ENCODE measurements at places on chromosomes 5 and 9.

DNA sequence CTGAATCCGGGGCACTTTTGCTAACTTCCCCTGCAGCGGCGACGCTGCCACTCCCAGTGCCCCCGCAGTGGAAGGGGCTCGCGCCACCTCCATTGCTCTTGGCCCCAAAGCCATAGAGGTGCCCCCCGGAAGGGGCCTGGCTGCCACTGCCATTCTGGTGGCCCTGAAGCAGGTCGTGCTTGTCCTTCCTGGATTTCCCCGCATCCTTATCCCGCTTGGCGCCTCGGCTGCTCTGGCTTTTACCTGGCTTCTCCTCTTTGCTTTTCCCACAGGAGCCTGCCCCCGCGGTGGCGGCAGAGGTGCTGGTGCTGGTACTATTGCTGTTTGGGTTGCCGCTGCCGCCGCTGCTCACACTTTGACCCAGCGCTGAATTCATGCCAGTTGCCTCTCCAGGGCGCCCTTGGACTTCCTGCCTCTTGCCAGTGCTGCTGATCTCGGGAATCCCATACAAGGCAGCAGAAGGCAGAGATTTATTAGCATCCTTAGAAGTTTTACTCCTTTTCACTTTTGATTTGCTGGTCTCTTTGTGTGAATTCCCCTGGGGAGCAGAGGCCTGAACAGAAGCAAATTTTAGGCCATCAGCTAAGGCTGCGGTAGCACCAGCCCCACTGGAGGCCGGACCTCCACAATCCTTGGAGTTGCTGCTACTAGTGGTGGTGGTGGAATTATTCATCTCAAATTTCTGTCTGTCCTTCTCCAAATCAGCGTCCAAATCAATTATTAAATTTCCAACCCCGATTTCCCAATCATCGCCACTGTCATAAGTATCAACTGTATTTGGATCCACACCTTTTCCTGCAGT, 2.1 kb downstream of the ZNF608 start:
- no peak for DNase-seq

DNA sequence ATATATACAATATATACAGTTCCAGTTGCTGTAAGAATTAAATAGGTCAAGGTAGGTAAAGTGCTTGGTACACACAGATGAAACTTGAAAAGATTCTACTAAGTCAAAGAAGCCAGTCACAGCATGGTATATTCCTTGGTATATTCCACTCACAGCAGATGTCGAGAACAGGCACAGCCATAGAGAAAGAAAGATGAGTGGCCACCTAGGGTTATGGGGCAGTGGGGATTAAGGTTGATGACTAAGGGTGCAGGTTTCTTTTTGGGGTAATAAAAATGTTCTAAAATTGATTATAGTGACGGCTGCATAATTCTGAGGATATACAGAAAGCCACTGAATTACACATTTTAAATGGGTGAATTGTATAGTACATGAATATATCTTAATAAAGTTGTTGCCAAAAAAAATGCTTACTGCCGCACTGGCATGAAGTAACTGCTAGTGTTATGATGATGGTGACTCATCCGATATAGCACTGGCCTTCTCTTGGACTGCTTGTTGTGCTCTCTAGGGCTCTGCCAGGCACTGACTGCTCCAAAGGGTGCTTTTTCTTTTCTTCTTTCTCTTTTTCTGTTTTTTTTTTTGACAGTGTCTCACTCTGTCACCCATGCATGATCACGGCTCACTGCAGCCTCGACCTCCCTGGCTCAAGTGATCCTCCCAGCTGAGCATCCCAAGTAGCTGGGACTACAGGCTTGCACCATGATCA, 23.5 kb downstream of the TBC1D2 start:
- no peak for DNase-seq

- DNase-seq: no peak
Measured at GRCh38 chr9:128987805-128988204, 40.3 kb downstream of the NUP188 start.

DNA sequence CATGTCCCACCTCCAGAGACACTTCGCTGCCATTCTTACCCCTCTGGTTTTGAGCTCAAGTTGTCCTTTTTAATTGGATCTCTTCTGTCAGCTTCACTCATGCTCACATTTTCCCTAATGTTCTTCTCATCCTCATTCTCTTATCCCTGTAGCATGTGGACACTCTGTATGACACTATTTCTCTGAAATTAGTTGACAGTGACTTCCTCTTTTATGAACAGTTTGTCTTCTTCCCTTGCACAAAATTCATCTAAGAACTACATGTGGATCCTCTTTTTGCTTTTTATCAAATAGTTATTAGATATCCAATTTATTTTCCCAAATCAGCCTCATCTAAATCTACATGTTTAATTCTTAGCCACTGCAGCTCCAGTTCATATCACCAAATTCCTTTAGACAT, 676.2 kb downstream of the MAT2B start:
- DNase-seq: no peak

DNA sequence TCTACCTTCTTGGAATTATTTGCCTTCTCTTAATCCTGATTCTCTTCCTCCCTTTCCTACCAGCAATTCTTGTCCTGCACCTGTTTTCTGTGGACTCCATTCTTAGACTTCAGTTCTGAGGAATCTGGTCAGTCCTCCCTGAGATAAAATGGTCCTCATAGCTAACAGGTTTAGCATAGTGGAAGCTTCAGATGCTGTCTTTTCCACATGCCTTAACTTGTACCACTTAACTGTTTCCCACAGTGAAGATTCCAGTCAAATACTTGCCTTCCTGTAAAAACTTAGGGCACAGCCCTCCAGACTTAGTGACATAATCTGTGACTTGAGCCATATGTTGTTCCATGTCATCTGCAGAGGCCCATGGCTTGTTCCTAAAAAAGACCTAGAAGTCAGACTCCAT, 261.3 kb downstream of the CWC27 start:
- no peak for DNase-seq

GRCh38 chr9:2889023-2889422, 45.1 kb upstream of the PUM3 start:
- no peak for DNase-seq

- no peak for DNase-seq
Measured at GRCh38 chr9:135727257-135727875, 25.4 kb downstream of the KCNT1 start.

GRCh38 chr5:33067291-33067690, 356.2 kb downstream of the NPR3 start:
- no peak for DNase-seq

GRCh38 chr5:113340537-113340936, 94.3 kb downstream of the TSSK1B start:
- no peak for DNase-seq

- no peak for DNase-seq
Measured at GRCh38 chr9:93346231-93347112, 105.0 kb upstream of the FAM120A start.

DNA sequence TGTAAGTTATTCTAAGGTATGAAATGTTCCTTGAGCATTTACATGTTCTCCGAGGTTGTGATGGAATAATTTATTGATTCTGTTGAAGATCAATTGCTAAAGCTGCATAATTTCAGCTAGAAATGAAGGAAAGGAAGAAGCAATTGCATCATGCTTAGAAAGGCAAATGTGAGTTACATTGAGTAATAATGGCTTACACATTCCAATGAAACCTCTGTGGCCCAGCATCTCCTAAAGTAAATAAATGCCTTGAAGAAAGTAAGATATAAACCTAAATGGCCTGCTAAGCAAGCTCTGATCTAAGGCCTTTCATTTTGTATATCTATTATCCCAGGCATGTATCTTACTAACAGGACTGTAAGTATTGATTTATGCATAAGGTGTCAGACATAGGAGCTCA, 677.3 kb upstream of the RGMB start:
- no peak for DNase-seq

GRCh38 chr5:75933489-75933888, 149.7 kb upstream of the SV2C start:
- DNase-seq: no peak

GRCh38 chr9:27784847-27785713, 211.8 kb upstream of the C9orf72 start:
- no peak for DNase-seq

- no peak for DNase-seq
Measured at GRCh38 chr5:54742417-54742891, 224.9 kb downstream of the SNX18 start.

GRCh38 chr9:136690104-136690805, 3.0 kb upstream of the AGPAT2 start:
- DNase-seq: no peak

GRCh38 chr9:74554751-74555419, 57.8 kb downstream of the RORB start:
- DNase-seq: no peak

GRCh38 chr5:124973661-124974060, 227.2 kb upstream of the ZNF608 start:
- no peak for DNase-seq

- DNase-seq: no peak
Measured at GRCh38 chr9:2729003-2729402, 11.7 kb downstream of the KCNV2 start.

DNA sequence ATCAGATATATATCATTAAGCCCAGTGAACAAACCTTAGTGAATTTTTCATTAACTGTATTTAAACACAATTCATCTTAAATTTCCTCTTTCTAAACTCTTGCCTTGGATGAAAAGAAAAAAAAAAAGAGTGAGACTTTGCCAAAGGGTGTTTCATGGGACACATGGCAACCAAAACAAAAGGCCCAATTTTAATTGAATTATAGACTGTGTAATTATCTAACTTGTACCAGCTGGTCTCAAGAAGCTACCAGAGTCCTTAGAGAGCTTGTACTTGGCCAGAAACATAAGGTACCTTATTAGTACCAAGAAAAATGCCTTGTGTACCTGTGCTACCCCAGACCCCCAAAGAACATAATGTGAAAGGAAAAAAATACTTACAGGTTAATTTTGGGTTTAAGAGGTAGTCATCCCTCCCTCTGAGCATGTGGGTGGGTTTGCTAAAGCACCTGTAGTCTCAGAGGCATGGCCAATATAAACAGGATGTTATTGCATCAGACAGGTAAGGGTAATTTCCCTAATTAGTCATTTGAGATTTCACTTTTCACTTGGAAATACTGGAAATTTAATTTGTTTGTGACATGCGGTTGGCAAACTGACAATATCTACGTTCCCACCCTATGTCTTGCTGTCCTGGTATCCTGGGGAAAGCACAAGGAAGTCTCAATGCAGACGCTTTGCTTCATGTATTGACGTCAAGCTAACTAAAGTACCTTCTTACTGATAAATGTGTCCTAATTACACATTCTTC, 90.1 kb downstream of the SNCAIP start:
- no peak for DNase-seq

GRCh38 chr5:118397236-118397635, 591.1 kb downstream of the DTWD2 start:
- no peak for DNase-seq
